NCI-H1694 treated with DMSO at 0.1 percent for 48 hours (cell line): ENCODE measurements at places on chromosomes 12 and 14.

- DNase-seq, result no peak
Observed at GRCh38 chr12:91556909-91557308, 374.3 kb upstream of the DCN start.

DNA sequence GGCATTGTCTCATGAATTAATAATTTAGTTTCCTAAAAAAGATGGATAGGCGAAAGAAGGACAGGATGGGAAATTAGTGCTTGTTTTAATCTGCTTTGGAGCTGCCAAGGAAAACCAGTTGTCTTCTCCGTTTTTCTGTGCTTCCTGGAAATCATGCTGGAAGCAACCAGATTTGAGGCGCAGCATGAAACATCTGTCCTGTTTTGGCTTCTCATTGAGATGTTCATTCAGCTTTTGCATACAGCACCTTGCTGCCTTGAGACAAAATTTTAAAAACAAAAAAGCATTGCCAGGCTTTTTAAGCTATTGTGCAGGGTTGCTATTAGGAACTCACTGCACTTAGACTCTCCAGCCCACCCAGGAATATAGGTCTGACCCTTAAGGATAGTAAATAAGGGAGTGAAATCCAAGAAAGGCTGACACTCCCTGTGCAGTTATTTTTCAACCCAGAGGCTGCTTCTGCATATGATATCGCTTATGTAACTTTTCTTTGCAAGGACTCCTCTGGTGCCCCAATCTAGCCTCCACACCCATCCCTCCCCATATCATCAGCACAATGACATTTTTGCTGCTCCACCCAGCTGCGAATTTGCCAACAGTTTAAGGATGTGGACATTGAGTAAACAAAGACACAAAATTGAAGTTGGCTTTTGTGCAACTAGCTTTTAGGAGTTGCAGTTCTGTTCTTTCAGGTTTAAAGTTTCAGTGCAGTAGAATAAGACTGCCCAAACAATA is 46.9 kb upstream of the MDM1 start:
- no peak for DNase-seq

- no peak for DNase-seq
Observed at GRCh38 chr12:46357438-46358324, 14.9 kb downstream of the SLC38A2 start.

GRCh38 chr12:95173392-95174251 is 43.6 kb downstream of the FGD6 start:
- DNase-seq, result peak; percentile 0

GRCh38 chr14:54834081-54834480 is 68.5 kb downstream of the GCH1 start:
- DNase-seq, result no peak

- no peak for DNase-seq
Observed at GRCh38 chr12:66584673-66585072, 94.2 kb downstream of the GRIP1 start.

DNA sequence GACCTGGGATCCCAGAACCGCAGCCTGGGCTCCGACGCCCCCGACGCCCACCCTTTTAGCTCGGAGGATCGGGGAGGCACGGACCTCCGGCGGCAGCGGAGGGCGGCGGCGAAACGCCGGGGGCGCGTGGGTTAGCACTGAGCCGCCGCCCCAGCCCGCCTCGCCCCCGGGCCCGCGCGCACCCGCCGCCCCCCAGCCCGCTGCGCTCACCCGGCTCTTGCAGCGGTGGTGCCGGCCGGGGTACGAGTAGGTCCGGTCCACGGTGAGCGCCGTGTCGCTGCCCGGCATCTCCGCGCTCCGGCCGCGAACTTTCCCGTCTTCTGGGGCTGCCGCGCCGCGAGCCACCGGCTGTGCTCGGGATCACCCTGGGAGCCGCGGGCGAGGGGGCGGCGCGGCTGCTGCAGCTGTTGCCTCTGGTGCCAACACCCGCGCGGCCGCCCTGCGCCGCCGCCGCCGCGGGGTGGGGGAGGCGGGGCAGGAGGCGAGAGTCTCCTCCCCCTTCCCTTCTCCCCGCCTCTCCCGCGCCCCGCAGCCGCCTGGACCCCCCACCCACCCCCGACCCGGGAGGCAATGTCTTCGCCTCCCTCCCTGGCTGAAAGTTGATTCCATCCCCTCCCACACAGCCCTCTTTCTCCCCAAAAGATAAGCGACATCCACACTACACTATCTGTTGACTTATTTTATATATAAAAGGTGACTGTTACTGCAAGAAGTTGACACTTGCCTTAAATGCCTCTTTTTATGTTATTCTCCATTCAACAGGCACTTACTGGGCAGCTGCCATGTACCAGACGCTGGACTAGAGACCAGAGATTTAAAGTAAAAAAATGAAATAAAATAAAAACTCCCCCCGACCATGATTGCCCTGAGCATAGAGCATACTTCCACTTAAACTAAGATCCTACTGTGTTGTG is at the start of gene TMCC3:
Gene TMCC3, minus strand, starts transcription at position 415 of the 914 bp plus-strand sequence. Its CDS starts 127 bp downstream, at position 288.
- peak; percentile 7 for DNase-seq

DNA sequence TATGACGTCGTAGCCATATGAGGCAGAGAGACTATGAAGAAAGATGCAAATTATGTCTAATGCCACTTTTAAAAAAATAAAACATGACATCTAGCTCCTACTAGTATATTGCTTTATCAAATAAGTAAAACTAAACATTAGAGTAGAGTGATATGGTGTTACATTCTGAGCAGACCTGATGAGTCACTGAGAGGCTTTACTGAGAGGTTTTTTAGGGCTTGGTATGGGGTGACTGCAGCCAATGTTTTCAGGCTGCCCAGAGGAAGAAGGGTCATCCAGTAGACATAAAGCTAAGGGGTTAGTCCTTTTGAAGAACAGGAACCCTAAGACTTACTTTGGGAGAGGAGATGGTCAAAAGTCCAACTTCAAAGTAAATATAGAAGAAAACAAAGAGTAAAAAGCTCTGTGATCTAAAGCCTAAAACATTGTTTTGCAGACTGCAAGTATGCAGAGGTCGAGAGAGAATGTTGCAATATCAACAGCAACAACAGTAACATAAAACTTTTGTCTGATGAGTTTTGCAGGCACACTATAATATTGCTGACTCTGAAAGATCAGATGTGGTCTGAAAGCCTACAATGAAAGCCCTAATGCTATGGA is 774.7 kb downstream of the TMTC2 start:
- no peak for DNase-seq

GRCh38 chr12:55715169-55715764 is 579 bp upstream of the BLOC1S1 start:
- no peak for DNase-seq
